Right hindlimb (tissue), 1 donor: ENCODE measurements at places on chromosomes 1 and 21.

- no peak for DNase-seq
Measured at GRCh38 chr1:176998183-176998795, 166.2 kb downstream of the ASTN1 start.

GRCh38 chr1:17359808-17360207, 12.2 kb upstream of the PADI6 start:
- no peak for DNase-seq

GRCh38 chr1:178196631-178197030, 102.7 kb downstream of the RASAL2 start:
- no peak for DNase-seq

- no peak for DNase-seq
Measured at GRCh38 chr1:105730701-105731100, 1325.8 kb upstream of the PRMT6 start.

- no peak for DNase-seq
Measured at GRCh38 chr21:43991447-43991991, 20.6 kb upstream of the TRAPPC10 start.

- DNase-seq, result no peak
Measured at GRCh38 chr1:203828002-203828401, 32.6 kb downstream of the ZBED6 start.

DNA sequence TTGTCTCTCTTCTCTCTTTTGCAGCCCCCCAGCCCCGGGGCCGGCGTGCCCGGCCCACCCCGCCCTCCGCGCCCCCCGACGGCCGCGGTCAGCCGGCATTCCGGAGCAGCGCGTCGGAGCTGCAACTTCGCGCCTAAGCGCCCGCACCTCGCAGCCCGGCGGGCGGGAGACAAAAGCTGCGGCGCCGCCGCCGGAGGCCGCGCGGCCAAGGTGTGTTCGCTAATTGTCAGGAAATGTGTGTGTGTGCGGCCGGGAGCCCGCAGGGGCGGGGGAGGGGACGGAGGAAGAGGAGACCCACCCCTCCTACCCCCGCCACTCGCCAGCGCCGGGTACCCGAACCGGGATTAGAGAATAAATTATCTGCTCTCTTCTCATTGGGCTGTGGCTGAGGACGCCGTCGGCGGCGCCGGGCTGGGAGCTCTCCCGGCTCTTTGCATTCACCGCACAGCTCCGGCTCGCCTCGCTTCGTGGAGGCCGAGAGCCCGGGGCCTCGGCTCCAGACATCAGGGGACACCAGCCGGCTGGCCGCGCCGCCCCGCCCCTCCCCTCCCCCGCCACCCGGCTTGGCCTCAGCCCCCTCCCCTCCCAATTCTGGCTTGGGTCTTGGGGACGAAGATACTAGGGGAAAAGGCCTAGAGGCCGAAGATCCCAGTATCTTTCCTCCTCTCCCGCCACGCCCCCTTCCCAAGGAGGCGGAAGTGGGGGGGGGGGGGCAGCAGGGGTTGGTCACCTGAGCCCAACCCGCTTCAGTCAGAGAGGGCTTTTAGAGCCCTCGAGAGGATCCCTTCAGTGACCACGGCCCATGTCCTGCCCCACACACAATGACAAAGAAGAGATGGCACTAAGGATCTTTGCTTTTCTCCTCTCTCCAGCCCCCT, 1.3 kb upstream of the BLACAT1 start:
- no peak for DNase-seq

- DNase-seq, result no peak
Measured at GRCh38 chr1:170318141-170318540, 172.4 kb downstream of the NTMT2 start.

DNA sequence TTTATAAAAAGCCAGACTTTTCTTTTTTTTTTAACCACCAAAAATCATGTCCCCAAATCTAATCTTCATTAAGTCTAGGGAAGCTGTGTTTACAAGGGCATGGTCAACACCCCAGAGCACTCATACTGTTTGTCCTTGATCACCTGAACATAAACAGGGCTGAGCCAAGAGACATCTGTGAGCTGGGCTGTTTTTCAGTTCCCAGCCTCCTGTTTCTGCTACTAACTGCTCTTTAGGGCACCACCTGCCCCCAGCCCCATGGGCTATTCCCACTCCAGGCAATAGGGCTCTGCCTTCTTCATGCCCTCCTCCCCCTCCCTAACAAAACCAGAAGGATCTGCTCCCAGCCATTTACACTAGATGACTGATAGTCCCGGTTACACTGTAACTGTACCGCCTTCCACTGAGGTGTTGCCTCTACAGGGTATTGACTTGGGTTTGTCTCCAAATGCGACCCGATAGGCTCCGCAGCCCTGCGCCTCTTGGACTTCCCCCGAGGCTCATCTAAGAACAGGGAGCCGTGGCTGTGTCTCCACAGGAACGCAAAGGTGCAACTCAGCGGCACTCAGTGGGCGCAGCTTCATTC, 11.7 kb upstream of the SLC26A9 start:
- no peak for DNase-seq
